Effector memory CD4-positive, alpha-beta T cell (primary cell): ENCODE measurements at places on chromosomes 5 and 9.

DNA sequence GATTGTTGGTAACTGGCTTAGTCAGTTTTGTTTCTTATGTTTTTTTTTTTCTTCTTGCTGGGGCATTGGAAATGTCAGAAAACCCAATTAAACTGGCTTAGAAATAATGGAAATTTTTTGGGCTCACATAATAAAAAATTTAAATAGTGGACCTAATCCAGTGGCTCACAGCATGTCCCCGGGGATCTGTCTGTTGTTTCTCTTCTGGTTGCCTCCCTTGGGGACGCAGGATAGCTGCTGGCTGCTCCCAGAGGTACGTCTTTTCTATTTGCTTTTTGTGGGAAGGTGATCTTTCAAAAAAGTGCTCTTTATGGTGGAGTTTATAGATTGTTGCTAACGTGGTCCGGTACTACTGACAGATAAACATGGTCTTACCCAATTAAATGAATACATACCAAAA, 52.2 kb downstream of the LMNB1 start:
- H3K4me1 ChIP-seq: no peaks in the 10 kb centered on the region
- no peak for DNase-seq
- no peak overlapping the region for H3K27ac ChIP-seq
- H3K4me3 ChIP-seq: no peak overlapping the region

GRCh38 chr9:33403941-33404787, 1.8 kb upstream of the AQP7 start:
- no peaks in the 10 kb centered on the region for H3K4me1 ChIP-seq
- H3K27ac ChIP-seq: no peak overlapping the region
- no peaks in the 10 kb centered on the region for H3K36me3 ChIP-seq

DNA sequence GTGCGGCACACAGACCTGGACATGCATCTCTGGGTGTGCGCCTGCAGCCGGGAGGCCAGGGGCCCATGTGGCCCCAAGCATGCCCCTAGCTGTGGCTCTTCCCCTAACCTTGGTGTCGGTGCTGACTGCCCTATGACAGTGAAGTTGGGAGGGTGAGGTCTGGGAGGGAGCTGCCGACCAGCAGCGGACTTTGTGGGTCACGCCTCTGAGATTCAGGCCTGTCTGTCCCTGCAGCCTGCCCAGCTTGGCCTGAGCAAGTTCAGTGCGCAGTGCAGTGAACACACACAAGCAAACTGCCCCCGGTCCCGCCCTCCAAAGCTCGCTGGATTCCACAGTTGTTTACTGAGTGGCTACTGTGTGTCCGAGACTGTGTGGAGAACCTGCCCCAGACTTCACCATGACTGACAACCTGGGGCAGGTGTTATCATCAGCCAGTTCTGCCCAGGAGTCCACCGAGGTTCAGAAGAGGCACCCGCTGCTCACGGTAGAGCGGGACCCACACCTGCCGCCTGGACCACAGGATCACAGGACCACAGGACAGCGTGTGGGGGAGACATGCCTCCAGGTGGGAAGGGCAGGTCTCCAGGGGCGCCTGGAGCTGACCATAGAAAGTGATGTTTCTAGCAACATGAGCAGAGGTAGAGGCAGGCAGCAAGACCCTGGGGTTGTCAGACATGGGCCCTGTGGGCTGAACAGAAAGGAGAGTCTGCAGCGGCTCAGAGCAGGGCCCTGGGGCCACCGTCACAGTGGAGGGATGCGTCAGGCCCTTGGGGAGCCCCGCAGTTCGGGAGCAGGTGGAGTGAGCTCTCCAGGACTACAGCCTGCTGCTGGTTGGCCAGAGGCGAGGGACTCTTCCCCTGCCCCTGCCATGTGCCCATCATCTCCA, 105.1 kb downstream of the PHF2 start:
- no peak overlapping the region for H3K4me3 ChIP-seq
- H3K27me3 ChIP-seq: no peaks in the 10 kb centered on the region
- DNase-seq: no peak
- H3K27ac ChIP-seq: no peak overlapping the region
- H3K36me3 ChIP-seq: peaks cover 17% of the 10 kb centered on the region

- no peaks in the 10 kb centered on the region for H3K27me3 ChIP-seq
- peaks cover 68% of the 10 kb centered on the region for H3K4me1 ChIP-seq
- no peaks in the 10 kb centered on the region for H3K36me3 ChIP-seq
- peak overlapping the region; percentile 14 for H3K4me3 ChIP-seq
- no peak for DNase-seq
These were observed 8.1 kb downstream of the SEMA4D start for GRCh38 chr9:89489548-89490530.

GRCh38 chr5:174423558-174423957, 300.8 kb upstream of the MSX2 start:
- no peaks in the 10 kb centered on the region for H3K27me3 ChIP-seq
- no peaks in the 10 kb centered on the region for H3K36me3 ChIP-seq
- H3K4me1 ChIP-seq: no peaks in the 10 kb centered on the region
- no peak overlapping the region for H3K27ac ChIP-seq
- no peak overlapping the region for H3K4me3 ChIP-seq
- no peak for DNase-seq

GRCh38 chr9:87812375-87813118, 70.1 kb upstream of the SPATA31E1 start:
- H3K4me3 ChIP-seq: no peak overlapping the region
- no peaks in the 10 kb centered on the region for H3K4me1 ChIP-seq
- H3K36me3 ChIP-seq: no peaks in the 10 kb centered on the region
- no peak overlapping the region for H3K27ac ChIP-seq
- no peak for DNase-seq

DNA sequence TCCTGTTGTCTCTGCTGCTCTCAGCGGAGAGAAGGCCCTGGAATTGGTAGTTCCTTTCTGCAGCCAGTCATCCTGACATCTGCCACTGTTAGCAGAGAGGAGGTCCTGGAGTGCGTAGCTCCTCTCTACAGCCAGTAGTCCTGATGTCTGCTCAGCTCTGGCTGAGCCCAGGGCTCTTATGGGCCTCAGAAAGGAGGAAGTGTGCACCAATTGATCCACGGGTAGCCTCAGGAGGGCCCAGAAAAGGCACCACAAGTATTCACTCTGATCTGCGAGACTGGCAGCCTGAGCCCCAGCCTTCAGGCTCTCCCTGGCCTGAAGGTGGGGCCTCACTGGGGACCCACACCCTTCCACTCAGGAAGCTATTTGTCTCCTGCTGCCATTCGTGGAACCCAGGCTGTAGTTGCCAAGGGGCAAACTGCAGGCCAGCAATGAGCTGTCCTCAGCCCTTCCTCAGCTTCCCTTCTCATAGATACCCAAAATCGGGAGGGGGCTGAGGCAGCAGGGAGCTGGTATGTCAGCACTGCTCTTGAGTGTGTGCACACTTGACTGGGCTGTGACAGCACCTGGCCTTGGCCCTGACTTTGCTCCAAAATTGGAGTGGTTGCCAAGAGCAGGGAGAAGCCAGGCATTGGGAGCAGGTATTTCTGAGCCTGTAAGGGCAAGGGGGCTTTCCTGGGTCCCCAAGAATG, 1049.5 kb upstream of the ACO1 start:
- no peak for DNase-seq
- no peaks in the 10 kb centered on the region for H3K36me3 ChIP-seq
- no peaks in the 10 kb centered on the region for H3K27me3 ChIP-seq
- H3K27ac ChIP-seq: no peak overlapping the region
- peaks cover 21% of the 10 kb centered on the region for H3K4me1 ChIP-seq

DNA sequence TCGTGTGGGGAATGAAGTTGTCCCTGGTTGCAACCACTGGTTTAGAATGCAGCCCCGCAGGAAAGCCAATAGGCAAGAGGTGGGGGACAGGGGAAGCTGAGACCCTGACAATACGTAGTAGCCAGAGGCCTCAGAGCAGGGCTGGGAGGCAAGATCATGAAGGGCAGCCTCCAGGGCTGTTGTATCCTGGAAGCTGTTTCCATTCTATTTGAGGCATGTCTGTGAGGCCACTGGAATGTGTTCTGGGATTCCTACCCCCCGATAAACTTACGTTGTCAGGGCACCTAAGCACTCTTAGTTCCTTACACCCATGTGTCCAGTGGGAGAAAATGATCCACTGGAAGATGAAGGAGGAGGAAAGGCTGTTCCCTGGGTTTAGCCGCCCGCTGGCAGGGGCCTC, 177.3 kb downstream of the CFAP90 start:
- H3K27me3 ChIP-seq: no peaks in the 10 kb centered on the region
- H3K4me3 ChIP-seq: no peak overlapping the region
- H3K4me1 ChIP-seq: no peaks in the 10 kb centered on the region
- no peaks in the 10 kb centered on the region for H3K36me3 ChIP-seq
- DNase-seq: no peak
- H3K27ac ChIP-seq: no peak overlapping the region

DNA sequence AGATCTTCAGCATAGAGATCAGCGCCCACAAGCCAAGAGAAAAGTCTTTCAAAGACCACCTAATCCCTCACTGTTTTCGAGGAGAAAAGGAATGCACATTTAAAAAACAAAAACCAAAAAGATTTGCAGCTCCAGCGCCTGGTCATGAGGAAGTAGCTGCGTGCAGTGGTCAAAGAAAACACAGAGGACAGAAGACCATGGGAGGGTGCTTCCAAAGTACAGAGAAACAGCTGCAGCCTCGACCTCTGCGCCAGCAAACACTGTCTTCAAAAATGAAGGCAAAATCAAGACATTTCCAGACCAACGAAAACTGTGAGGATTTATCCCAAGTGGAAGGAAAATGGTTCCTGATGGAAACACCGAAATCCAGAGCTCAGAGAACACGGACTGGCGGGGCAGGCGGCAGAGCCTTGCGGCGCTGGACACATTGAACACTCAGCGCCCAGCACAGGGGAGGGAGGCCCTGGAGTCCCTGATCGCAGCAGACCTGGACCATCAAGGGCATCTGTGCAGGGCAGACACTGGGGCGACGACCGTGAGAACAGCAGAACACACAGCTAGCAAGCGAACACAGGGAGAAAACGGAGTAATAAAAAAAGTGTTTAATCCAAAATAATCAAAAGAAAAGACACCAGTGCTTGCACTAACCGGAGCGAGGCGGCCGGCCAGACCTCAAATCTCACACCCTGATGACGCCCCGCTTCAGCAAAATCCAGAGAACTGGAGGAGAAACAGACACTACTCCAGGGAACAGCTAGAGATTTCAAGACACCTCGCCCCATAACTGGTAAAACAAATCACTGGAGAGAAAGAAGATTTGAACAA, 12.6 kb upstream of the SLC12A7 start:
- no peak for DNase-seq
- no peaks in the 10 kb centered on the region for H3K4me1 ChIP-seq

DNA sequence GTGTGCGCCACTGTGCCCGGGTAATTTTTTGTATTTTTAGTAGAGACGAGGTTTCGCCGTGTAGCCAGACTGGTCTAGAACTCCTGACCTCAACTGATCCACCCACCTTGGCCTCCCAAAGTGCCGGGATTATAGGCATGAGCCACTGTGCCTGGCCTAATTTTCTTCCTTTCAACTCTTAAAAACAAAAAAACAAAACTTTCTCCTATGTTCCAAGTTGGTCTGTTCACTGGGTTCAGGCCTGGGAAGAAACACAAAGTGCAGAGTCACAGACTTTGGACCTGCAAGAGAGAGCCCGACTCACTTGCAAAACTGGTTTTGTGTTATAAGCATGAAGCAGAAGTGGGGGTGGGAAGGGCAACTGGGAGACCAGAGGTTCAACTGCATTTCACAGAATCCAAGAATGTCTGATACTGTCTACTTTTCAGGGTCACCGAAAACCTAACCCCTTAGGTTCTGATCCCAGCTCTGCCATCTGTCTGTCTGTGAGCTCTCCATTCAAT, 5.2 kb upstream of the HDHD3 start:
- no peak overlapping the region for H3K4me3 ChIP-seq
- peaks cover 5% of the 10 kb centered on the region for H3K36me3 ChIP-seq
- no peaks in the 10 kb centered on the region for H3K27me3 ChIP-seq
- no peaks in the 10 kb centered on the region for H3K4me1 ChIP-seq
- no peak overlapping the region for H3K27ac ChIP-seq

DNA sequence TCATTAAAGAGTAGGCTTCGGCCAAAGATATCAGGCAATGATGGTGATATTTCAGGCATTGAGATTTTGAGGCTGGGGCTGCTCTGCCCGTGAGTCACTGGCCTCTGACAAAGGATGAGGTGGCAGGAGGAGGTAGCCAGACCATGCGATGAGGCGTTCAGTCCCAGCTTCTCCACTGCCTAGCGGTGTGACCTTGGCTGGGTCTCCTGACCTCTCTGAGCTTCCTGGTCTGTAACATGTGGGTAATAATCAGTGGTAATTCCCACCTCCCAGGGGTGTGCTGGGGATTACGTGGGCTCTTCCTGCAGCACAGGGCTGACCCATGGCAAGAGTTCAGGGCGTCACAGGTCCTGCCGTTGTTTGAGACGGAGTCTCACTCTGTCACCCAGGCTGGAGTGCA, 73.2 kb upstream of the RAPGEF1 start:
- peaks cover 3% of the 10 kb centered on the region for H3K27me3 ChIP-seq
- no peak for DNase-seq

- no peak for DNase-seq
- H3K27me3 ChIP-seq: no peaks in the 10 kb centered on the region
- no peak overlapping the region for H3K4me3 ChIP-seq
- H3K36me3 ChIP-seq: no peaks in the 10 kb centered on the region
- no peak overlapping the region for H3K27ac ChIP-seq
These were observed 384.5 kb upstream of the CDH6 start for GRCh38 chr5:30808996-30809395.

- H3K36me3 ChIP-seq: no peaks in the 10 kb centered on the region
- peak; percentile 26 for DNase-seq
- no peaks in the 10 kb centered on the region for H3K27me3 ChIP-seq
- peak overlapping the region; percentile 95 for H3K27ac ChIP-seq
- peaks cover 60% of the 10 kb centered on the region for H3K4me1 ChIP-seq
These were observed 45.5 kb upstream of the IL7R start for GRCh38 chr5:35811108-35811741.

DNA sequence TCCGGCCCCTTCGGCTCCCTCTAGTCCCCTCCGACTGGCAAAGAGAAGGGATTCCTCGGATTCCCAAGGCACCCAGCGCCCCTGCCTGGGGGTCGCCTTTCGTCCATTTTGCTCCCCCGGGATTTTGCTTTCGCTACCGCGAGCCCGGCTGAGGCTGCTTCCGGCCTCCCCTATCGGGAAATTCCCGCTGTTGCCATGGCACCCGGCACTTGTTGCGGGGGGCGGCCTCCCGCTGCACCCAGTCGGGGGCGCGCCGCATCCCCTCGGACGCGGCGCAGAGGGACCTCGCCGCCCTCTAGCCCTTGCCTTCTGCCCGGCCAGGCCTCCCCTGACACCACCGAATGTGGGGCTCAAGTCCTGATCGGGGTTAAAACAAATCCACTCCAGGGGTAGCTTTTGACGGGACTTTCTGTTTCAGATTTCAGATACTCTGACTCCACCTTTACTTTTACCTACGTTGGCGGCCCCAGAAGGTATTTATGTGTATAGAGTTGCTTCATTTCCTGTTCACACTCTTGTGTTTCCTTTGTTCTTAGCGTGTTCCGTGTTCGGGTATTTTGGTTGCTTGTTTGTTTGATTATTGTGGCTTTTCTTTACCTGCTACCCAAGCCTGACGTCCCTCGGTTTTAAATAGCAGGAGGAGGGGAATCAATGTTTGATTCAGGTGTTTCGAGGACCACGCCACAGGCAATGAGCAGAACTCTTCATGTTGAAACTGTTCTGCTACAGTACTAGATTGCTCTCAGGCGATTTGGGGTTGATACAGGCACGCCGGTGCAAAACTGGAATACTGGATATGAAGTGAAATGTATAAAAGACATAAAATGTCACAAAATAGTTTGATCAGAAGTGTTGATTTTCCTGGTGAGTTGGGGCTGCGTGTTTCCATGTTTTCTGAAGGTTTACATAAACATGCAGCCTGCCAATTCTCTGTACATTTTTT, 1.5 kb downstream of the PARP8 start:
- peak overlapping the region; percentile 99 for H3K27ac ChIP-seq
- H3K4me3 ChIP-seq: peak overlapping the region; percentile 88
- peak; percentile 81 for DNase-seq
- peaks cover 16% of the 10 kb centered on the region for H3K4me1 ChIP-seq

- H3K4me3 ChIP-seq: no peak overlapping the region
- H3K36me3 ChIP-seq: no peaks in the 10 kb centered on the region
- no peaks in the 10 kb centered on the region for H3K27me3 ChIP-seq
- no peak overlapping the region for H3K27ac ChIP-seq
These were observed 72.2 kb upstream of the FAM169A start for GRCh38 chr5:74938250-74938933.
